ENCODE measurements at places on chromosomes 3 and 15. TPM values are rescaled to one million over a fixed set of nuclear protein-coding genes. Genes with fewer than 3 reads are reported as not detected.

DNA sequence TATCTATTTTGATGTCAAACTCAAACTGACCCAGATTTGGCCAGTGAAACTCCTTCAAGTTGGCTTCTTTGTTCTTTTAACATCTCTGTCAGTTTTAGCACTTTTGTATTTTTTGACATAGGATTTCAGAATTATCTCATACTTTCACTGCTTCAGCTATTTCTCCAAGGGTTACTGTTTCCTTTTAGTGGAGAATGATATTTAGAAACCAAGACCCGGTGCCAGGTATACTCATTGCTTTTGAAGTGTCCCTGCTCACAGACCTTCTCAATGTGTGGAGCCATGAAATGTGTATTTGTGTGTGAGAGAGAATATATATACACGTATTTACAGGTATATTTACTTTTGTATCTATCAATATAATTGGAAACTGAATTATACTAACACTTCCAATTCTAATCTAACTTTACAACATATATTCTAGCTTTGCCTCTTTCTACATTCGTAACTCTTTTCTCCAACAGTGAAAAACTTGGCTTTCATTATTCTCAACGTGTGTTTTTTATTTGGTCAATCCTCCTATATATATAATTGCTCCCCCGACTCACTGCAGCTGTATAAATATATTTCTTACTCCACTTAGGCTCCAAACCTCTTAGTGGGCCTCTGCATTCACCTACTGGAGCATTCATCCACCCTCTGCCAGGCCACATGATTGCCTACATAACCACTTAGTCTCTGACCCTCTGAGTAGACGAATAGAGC, 54.0 kb downstream of the OTOL1 start:
- no peaks in the 10 kb centered on the region for H3K4me1 ChIP-seq
- H3K27me3 ChIP-seq = no peaks in the 10 kb centered on the region
- no peak overlapping the region for H3K4me3 ChIP-seq
- no peaks in the 10 kb centered on the region for H3K36me3 ChIP-seq
- H3K27ac ChIP-seq = no peak overlapping the region

DNA sequence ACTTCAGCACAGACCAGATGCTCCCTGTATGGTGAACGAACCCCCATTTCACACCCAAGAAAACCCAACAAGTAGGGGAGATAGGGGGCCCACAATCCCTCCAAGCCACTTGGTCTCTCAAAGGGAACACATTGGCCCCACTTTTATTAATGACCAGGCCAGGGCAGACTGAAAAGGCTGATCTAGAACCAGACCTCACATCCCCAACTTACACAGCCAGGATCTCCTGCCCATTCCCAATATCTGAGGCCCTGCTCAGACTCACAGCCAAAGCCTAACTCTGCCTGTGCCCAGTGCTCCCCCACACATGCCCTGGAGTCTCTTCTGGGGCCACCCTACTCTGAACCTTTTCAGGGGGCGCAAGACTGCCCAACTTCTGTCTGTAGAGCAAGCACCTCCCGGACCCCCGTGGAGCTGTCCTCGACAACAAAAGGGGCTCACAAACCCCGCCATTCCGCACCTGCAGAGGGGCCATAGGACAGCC, 1.8 kb downstream of the PLXNB1 start:
- no peak overlapping the region for H3K27ac ChIP-seq
- H3K4me1 ChIP-seq = no peaks in the 10 kb centered on the region
- no peak overlapping the region for H3K4me3 ChIP-seq
- DNase-seq = no peak

The LARP6 gene
- not detected for total RNA-seq

The POLQ gene
- total RNA-seq = 11.5 TPM

DNA sequence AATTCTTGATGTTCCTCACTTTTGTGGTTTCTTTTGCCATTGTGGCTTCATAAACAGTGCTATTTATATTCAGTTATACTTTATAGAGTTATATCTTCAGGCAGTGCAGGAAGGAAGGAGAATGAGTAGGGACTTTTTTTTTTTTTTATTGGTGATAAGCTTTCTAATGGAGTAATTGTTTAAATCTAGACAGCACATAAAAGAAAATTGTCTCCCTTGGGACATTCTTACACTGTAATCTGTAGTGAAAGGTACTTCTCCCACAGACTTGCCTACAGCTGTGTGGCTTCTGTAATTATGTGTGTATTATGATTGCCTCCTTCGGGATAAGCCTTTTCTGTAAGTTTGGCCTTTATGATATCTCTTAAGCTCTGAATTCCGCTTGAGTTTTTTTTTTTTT, 41.6 kb downstream of the WDR76 start:
- H3K4me1 ChIP-seq = no peaks in the 10 kb centered on the region
- H3K27ac ChIP-seq = no peak overlapping the region
- H3K36me3 ChIP-seq = peaks cover 21% of the 10 kb centered on the region
- no peak for DNase-seq
- no peak overlapping the region for H3K4me3 ChIP-seq
- no peaks in the 10 kb centered on the region for H3K27me3 ChIP-seq

DNA sequence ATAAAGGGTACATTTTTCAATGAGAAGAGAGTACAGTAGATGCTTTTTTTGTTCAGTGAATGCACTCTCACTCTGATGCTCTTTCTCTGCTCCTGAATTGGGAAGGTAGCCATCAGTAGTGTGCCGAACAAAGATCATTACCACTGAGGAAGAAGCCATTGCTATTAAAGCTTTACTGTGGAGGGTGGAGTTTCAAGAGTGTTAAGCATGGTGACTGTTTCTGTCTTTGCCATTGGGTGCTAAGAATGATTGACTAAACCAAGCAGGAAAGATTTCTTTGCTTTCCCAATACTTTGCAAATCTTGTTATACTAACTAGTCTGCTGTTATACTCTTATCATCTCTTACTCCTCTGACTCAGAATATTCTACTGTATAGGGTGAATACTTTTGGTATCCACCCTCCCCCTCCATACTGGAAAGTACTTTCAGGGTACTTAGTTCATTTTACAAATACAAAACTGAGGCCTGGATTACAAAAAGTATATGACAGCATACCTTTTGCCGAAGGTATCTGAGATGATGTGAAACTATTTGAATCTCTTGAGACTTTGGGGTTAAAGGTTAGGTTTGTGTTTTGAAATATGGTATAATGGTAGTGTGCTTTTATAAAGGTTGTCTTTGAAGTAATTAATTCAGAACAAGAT, 1.7 kb downstream of the RAB11A start:
- H3K4me3 ChIP-seq = peak overlapping the region; percentile 99
- no peak for DNase-seq

The ZNF620 gene
- 4.6 TPM for total RNA-seq

DNA sequence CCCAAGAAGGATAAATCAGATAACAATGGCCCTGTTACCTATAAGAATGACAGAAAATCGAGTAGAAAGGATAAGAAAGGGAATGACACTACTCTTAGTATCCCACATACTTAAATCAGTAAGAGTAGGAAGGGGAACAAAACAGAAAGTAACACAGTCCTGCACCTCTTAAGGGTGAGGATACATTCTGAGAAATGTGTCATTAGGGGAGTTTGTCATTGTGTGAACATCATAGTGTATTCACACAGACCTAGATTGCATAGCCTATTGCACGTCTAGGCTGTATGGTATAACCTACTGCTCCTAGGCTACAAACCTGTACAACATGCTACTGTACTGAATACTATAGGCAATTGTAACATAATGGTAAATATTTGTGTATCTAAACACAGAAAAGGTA, 142.6 kb downstream of the PLCH1 start:
- peaks cover 9% of the 10 kb centered on the region for H3K4me1 ChIP-seq
- no peaks in the 10 kb centered on the region for H3K36me3 ChIP-seq
- peak overlapping the region; percentile 23 for H3K27ac ChIP-seq
- no peak overlapping the region for H3K4me3 ChIP-seq
- no peaks in the 10 kb centered on the region for H3K27me3 ChIP-seq
- DNase-seq = no peak

The FSD2 gene
- total RNA-seq = not detected

The KNG1 gene
- total RNA-seq = not detected

The APOD gene
- not detected for total RNA-seq

The RAB6B gene
- 0.21 TPM for total RNA-seq

DNA sequence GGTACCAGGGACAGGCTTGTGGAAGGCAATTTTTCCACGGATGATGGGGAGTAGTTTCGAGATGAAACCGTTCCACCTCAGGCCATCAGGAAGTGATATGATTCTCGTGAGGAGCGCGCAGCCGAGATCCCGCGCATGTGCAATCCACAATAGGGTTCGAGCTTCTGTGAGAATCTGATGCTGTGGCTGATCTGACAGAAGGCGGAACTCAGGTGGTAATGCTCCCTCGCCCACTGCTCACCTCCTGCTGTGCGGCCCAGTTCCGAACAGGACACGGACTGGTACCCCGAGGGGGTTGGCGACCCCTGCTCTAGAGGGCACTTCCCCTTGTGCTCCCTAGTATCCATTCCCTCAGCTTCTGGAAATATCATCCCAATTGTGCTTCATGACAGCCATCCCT, 99.9 kb downstream of the PLD1 start:
- H3K36me3 ChIP-seq = peaks cover 2% of the 10 kb centered on the region
- no peak overlapping the region for H3K27ac ChIP-seq
- no peak overlapping the region for H3K4me3 ChIP-seq
- H3K4me1 ChIP-seq = no peaks in the 10 kb centered on the region
- DNase-seq = no peak

The SERPINI2 gene
- total RNA-seq = not detected

DNA sequence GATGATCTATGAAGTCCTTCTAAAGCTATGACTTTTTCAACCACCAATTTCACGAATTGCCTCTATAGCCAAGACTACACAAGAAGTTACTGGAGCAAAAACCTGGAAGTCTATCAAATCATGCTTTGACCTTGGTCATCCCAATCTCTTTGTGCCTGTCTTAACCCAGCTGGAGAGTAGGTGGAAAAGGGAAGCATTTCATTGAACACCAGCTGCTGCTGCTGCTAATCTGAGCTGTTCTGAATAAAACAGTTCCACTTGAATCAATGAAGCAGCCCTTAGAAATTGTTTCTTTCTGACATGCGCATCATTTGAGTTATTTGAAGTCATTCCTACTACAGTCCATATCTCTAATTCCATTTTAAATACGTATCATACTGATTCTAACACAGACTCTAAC, 7.3 kb upstream of the UBE3A start:
- H3K4me3 ChIP-seq = no peak overlapping the region
- H3K36me3 ChIP-seq = peaks cover 10% of the 10 kb centered on the region
- H3K4me1 ChIP-seq = no peaks in the 10 kb centered on the region
- peaks cover 14% of the 10 kb centered on the region for H3K27me3 ChIP-seq
- H3K27ac ChIP-seq = no peak overlapping the region

The SLC28A2 gene
- not detected for total RNA-seq

DNA sequence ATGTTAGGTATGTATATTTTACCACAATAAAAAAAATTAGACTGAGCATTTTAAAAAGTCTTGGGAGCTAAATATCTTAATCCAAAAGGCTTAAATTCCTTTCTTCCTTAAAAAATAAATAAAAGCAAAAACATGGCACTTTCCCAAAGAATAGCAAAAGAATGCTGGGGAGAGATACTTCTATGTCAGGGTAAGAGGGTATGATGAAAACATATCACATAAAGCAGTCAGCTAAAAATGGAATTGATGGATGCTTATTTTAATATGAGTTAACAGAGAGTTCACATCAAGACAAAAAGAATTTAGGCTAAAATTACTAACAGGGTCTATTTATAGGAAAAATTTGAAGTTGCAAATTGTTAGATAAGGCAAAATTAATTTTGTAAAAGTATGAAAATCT, 141.0 kb downstream of the MYLK start:
- no peaks in the 10 kb centered on the region for H3K36me3 ChIP-seq
- peaks cover 27% of the 10 kb centered on the region for H3K27me3 ChIP-seq
- DNase-seq = no peak
- no peak overlapping the region for H3K4me3 ChIP-seq
- H3K27ac ChIP-seq = no peak overlapping the region
- H3K4me1 ChIP-seq = no peaks in the 10 kb centered on the region

The MUC20 gene
- total RNA-seq = 3.5 TPM

DNA sequence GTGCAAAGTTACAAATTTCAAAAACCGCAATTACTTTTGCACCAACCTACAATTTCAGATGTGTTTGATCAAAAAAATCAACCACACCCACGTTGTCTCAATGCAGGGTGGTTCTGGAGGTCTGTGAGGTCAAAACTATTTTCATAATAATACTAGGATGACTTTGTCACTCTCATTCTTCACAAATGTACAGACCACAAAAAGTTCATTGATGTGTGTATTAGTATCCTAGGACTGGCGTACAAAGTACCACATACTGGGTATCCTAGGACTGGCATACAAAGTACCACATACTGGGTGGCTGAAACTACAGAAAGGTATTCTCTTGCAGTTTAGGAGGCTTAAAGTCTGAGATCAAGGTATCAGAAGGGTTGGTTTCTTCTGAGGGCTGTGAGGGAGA, 13.0 kb downstream of the SUCLG2 start:
- DNase-seq = no peak
- no peaks in the 10 kb centered on the region for H3K36me3 ChIP-seq
- H3K4me3 ChIP-seq = no peak overlapping the region
- H3K27me3 ChIP-seq = no peaks in the 10 kb centered on the region

- peaks cover 6% of the 10 kb centered on the region for H3K36me3 ChIP-seq
- H3K27ac ChIP-seq = no peak overlapping the region
- H3K27me3 ChIP-seq = no peaks in the 10 kb centered on the region
- DNase-seq = no peak
Measured at GRCh38 chr3:10287936-10288574, 4.7 kb downstream of the GHRL start.

The C2CD4A gene
- not detected for total RNA-seq

GRCh38 chr15:39999538-40000200, 39.3 kb downstream of the SRP14 start:
- H3K27ac ChIP-seq = no peak overlapping the region
- no peaks in the 10 kb centered on the region for H3K4me1 ChIP-seq
- DNase-seq = no peak
- no peaks in the 10 kb centered on the region for H3K27me3 ChIP-seq
- H3K36me3 ChIP-seq = peaks cover 10% of the 10 kb centered on the region

DNA sequence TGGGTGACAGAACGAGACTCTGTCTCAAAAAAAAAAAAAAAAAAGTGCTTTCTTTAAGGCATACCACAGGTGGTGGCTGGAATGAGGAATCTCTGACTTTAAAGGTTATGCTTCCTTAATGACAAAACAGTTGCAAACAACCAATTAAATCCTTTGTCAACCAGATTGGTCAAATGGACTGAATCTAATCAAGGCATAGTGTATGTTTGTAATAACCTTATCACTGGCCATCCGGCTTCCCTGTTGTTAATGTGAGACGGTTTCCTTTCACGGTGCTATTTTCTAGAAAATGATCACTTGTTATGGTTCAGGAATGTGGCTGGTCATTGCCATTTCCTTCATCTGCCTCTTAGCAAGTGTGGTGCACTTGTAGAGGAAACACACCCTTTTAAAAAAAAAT, 75.9 kb downstream of the FLNB start:
- no peak for DNase-seq
- H3K27me3 ChIP-seq = no peaks in the 10 kb centered on the region
- H3K36me3 ChIP-seq = no peaks in the 10 kb centered on the region
- no peak overlapping the region for H3K4me3 ChIP-seq

GRCh38 chr3:27625864-27626263, 96.3 kb downstream of the EOMES start:
- no peaks in the 10 kb centered on the region for H3K27me3 ChIP-seq
- H3K4me1 ChIP-seq = peaks cover 41% of the 10 kb centered on the region
- H3K4me3 ChIP-seq = peak overlapping the region; percentile 34
- peak overlapping the region; percentile 76 for H3K27ac ChIP-seq

- H3K4me3 ChIP-seq = no peak overlapping the region
- no peaks in the 10 kb centered on the region for H3K4me1 ChIP-seq
- H3K27me3 ChIP-seq = peaks cover 20% of the 10 kb centered on the region
Measured at GRCh38 chr3:56458496-56459103, 9.7 kb downstream of the ERC2 start.

Measured in natural killer cell treated with Interleukin-12 subunit alpha and Interleukin-12 subunit beta and Interleukin-15 and Interleukin-18, amount 100 ng/mL, for 72 hours (primary cell).